ENCODE measurements at places on chromosomes 12 and 14.

- no peak for DNase-seq
These were observed 120.4 kb downstream of the LRRIQ1 start for GRCh38 chr12:85156569-85156968.

DNA sequence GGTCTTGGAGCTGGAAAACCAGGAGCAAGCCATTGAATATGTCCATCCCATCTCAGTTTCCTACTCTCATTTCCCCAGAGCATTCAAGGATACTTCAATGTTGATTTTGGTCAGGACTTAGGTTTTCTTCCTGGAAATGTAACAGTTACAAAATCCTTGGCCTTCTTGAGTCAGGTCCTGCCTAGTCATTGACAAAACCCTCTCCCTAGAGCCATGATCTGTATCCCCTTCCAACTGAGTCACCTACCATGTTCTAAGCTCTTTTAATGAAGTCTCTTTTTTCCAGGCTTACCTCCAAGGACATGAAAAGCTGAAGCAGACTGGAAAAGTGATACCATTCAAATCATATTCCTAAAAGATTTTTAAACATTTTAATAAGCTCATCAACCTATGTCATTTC lies 549.2 kb downstream of the GALC start:
- DNase-seq: no peak

DNA sequence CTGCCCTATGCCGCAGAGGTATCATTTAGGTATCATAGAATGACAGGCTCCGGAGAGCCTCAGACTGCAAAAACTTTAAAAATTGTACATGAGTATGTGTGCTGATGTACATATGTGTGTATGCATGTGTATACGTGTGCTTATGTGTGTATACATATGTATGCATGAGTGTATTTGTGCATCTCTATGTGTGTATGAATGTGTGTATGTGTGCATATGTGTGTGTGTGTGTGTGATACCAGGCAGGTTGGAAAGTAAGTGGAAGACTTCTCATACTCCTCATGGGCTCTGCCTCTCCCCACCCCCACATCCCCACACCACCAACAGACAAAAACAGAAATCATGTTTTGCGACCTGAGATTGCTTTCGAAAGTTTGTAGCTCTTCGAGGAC lies 621 bp upstream of the TMEM117 start:
- no peak for DNase-seq

GRCh38 chr12:56359851-56360767 lies at the start of gene STAT2:
Gene STAT2 (minus strand): TSS chr12:56360107. CDS start chr12:56356571, 3,536 bp downstream.
- peak; percentile 97 for DNase-seq

DNA sequence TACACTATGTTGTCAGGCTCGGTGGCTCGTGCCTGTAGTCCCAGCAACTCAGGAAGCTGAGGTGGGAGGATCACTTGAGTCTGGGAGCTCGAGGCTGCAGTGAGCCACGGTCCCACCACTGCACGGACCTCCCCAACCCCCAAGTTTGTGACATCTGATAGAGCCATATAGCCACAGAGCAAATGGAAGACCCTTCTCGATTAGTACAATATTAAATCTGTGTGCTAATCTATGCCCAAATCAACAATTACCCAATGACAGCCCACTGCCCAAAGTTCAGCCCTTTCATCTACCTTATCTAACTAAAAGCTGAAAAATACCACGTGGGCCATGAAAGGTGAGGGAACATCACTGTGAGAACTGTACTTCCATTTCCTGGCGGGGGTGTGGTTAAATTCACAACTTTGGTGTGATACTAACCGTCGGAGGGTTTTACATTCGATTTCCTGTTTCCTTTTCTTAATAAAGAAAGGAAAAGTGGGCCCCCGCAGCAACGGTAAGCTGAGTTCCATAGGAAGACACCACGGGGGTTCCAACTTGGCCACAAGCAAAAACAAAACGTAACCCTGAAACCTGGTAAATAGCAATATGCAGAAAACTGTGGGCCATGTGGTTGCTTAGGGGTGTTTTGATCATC lies 31.2 kb upstream of the FOS start:
- DNase-seq: no peak

DNA sequence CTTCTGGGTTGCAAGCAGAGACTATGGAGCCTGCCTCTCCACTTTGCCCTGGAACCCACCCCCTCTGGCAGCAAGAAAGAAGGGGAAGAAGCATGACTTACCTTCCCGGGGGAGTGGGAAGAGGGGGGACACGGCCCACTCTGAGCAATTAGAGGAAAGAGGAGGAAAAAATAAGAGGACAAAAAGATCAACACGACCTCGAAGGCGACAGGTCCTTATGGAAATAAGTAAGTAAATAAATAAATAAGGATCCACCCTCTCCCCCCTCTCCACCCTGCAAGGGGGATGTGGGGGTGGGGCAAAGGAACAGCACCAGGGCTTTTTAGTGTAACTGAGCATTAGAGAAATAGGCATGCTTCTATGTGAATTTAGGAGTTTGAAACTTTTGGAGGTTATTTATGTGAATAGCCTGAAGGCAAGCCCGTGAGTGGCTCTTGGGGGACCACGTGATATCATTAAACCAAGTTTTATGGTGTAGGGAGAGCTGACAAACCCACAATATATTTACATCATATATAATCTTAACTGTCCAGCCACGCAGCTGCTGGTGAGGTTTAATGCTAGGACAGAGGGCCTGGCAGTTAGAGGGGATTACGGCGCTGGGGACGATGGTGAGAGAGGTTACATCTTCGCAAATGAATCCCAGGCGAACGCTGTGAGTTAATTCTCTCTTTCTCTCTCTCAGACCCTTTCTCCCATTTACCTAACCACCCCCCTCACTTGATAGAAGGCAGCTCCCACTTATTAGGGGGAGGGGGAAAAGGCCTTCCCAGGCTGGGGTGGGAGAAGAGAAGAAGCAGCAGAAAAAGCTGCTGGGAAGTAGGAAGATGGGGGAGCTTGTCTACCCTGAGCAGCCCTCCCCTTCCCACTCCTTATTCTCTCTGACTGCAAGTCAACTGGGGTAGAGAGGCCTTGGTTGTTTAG lies 4.8 kb downstream of the HOXC5 start:
- no peak for DNase-seq

DNA sequence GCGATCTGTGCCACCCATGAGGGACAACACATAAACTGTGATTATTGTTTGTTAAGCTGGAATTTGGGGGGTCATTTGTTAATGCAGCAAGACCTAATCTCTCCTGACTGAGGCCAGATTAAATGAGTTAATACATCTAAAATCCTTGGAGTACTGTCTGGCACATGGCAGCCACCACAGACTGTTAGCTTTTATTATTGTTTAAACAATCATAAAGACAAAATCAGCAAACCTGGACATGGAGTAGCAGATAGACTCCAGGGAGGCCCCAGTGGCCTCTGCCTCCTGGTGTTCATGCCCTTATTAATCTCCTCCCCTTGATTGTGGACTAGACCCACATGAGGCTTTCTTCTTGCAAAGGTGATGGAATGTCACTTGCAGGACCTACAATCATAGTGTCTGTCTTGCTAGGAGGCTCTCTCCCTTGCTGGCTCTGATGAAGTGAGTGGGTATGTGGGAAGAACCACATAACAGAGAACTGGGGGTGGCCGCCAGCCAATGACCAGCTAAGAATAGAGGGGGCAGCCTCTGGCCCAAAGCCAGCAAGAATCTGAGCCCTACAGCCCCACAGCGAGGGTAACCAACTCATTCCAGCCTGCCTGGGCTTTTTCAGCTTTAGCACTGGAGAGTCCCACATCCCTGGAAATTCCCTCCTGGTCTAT lies 142.0 kb downstream of the SCARB1 start:
- DNase-seq: no peak

- no peak for DNase-seq
These were observed 1.8 kb upstream of the TUBA1B start for GRCh38 chr12:49133014-49133413.

GRCh38 chr12:79121486-79121885 lies 256.9 kb downstream of the SYT1 start:
- DNase-seq: no peak

DNA sequence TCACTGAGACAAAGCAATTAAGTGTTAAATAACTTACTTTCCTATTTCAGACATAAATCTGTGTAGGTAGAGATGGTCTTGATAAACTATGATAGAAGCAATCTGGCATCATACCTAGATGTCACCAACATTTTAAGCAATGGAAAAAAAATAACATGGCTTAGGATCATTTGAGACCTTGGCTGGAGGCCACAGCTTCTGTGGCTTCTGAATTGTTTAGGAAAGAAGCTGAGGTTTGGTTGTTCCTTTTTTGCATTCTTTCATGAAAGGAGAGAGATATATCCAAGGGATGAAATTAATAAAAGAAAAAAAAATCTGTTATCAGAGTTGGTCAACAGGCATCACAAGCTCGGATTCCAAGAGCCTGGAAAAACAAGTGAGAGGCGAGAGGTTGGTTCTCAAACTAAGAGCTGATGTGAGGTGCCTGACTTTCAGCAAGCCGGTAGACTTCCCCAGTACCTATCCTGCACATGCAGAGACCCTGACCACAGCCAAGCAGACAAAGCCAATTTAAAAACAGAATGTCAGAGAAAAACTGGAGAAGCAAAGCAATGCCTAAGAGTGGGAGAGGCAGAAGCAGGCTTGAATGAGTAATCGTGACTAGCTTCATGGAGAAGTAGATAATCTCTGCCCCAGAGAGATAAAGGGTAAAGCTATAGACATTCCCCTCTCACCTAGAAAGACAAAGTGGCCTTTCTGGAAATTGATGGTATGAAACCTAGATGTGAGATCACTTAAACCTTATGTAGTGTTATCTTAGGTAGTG lies 43.4 kb upstream of the ST8SIA1 start:
- DNase-seq: no peak

DNA sequence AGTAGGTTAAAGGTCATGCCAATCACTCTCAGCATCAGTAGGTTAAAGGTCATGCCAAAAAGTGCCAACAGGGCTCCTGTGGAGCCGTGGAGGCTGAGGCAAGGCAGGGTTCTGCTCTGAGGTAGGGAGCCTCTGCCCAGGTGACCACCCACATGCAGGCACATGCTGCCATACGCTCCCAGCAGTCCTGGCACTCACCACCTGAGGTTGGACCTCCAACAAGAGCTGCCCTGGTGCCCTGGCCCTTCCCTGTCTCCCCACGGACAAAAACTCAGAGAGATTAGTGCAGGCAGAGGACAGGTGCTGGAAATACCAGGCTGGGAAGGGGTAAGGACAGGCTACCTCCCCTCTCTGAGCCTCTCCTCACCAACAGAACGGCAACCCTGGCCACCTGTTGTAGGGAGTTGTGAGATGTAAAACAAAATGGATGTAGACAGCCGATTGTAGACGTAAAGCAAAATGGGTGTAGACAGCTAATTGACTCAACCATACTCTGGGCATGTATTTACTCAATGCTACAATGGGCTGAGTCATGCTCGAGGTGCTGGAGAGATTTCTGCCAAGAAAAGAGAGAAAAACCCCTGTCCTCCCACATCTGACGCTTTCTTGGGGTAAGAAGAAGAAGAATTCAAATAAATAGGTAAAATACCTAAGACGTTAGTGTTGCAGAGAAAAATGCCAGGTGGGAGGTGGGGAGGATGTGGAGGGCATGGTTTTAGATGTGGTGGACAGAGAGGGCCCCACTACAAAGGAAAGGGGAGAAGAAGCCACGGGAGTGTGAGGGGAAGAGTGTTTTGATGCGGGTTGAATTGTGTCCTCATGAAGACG lies 32.4 kb downstream of the LTBP2 start:
- DNase-seq: no peak

GRCh38 chr14:32167907-32168306 lies 33.9 kb upstream of the RNU6-7 start:
- DNase-seq: no peak

- DNase-seq: no peak
These were observed 67.6 kb upstream of the GNG2 start for GRCh38 chr14:51792809-51793208.

DNA sequence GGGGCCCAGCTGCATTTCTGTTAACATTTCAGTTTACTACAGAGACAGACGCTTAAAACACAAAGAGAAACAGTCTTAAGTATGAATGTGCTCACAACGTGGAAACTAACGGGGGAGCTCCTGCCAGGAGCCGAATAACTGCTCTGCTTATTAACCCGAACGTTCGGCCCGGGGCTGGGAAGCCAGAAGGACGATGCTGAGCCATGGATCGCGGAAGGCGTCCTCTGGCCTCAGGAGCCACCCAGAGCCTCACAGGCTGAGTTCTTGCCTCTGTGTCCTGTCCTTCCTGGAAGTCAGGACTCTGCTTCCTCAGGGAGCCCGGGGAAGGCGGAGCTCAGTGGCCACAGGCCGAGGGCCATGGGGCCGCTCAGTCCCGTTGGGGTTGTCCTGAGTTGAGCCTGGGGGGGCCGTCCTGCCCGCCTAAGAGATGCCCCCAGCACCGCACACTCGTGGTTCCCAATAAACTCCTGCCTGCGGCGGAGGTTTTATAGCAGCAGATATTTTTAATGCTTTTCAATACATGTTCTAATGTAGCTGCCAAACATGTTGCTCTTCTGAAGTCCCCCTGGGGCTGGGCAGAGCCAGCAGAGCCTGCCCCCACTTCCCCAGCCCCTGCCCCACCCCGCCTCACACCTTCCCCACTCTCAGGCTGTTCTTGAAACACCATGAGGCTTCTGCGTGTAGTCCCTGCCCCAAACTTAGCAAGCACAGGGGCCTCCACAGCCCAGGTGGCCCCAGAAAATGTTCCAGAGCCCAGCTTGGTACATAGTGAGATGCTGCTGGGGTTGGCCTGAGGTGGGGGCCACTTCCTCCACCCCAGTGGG lies 3.4 kb upstream of the TEX22 start:
- DNase-seq: no peak

DNA sequence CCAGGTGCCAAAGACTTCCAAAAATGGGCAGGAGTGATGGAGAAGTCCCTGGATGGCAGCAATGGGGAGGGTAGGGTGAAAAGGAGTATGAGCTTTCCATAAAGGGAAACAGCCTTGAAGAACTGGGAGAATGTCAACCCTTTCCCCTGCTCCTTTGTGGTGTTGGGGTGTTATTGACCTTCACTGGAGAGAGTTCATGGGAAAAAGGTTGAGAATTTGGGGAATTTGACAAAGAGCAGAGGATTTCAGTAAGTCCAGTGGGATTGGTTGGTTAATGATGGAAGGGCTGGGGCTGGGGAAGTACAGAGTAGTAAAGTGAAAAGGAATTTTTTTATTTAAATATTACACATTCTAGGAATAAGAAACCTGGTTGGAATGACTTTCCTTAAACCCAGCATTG lies 116.6 kb downstream of the ERC1 start:
- no peak for DNase-seq

GRCh38 chr14:59961518-59962062 lies 41.6 kb downstream of the LRRC9 start:
- DNase-seq: no peak

DNA sequence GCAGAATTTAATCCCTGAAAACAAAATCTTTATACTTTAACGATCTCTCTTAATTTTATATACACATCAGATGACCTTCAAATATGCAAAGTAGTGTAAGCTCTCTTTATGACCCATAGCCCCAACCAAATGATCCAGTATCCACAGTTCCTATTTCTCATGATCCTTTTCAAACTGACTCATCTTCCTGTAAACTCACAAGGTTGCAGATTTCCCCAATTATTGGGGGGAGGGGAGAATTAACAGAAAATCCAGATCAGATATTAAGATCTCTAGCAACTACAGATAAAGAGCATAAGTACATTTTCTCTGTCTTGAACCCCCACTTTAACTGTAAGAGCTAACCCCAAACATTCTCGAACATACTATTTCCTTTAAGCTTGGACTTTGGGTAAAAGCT lies 12.5 kb downstream of the GNS start:
- DNase-seq: no peak
